Cardiac muscle cell (in vitro differentiated cells and primary cell): ENCODE measurements at places on chromosomes 4 and X. TPM values are rescaled to one million over a fixed set of nuclear protein-coding genes. Genes with fewer than 3 reads are reported as not detected.

Gene CDKL2
- 2.4 and 2.5 TPM in 2 replicates for total RNA-seq

Gene SSX4
- not detected in 2 replicates for total RNA-seq

Gene VEGFC
- 3.5 and 4.3 TPM in 2 replicates for total RNA-seq

Gene MAGEB10
- total RNA-seq = not detected in 2 replicates

DNA sequence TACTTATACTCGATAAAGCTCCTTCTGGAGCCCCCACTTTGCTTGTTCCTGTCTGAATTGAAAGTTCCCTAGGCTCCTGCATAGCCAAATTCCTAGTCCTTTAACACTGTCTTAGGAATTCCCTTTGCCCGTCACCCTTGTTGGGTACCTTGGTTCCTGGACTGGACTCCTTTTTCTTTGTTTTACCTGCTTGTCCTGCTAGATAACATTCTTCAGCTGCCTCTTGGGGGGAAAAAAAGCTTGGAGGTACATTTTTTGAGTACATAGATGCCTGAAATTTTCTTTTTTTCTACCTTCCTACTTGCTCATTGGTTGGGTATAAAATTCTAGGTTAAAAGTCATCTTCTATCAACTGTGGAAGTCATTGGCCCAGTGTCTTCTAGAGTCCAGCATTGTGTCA, 154.8 kb upstream of the RAPGEF2 start:
- DNase-seq = no peak

- DNase-seq = no peak
These were observed 117.2 kb downstream of the KDM6A start for GRCh38 chrX:44989995-44990770.
